Trophoblast cell (in vitro differentiated cells and primary cell): ENCODE measurements at places on chromosomes 16 and 17.

- peak; percentile 98 for DNase-seq
Measured at GRCh38 chr17:55496094-55496881, 15.0 kb downstream of the SMIM36 start.

DNA sequence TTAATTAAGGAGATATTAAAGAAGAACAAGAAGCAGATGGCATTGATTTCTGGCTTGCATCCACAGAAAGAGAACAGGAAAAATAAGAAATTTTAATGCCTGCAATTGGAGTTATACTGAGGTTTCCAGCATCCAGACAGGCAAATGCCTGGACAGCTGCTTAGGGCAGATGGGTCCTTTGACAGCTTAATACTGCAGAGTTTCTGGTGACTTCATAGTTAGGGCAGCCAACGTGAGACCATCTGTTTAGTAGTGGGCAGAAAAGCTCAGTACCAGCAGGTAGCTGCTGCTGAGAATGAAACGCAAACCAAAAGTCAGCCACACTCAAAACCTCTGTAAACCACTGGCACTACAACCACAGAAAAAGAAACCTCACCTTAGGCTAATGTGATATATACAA lies 109.8 kb downstream of the CDK5R1 start:
- no peak for DNase-seq

DNA sequence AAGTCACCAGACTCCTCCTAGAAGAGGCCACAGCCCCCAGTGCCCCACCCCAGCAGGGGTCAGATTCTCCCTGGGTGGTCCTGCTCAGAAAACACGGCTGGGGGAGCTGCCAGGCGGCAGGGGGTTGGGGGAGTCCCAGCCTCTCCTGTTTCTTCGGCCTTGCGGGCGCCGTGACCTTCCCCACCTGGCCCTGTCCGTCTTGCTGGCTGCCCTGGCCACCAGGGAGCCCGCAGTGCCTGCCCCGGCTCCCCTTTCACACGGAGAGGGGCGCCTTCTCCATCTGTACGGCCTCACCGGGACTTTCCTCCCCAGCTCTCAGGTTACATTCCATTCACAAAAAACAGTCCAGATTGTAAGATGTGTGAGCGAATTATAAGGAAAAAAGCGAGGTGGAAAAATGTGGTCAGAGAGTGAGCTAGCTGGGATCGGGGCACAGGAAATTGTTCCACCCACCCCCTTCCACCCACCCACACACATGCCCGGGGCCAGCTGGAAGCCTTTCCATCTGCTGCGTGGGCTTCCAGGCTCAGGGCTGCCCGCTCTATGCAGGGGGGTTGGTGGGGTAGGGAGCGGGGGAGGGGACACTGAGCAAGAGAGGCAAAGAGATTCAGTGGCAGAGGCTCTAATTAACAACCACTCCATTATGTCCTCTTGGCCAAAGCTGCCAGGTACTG lies 14.6 kb upstream of the CIBAR2 start:
- no peak for DNase-seq

DNA sequence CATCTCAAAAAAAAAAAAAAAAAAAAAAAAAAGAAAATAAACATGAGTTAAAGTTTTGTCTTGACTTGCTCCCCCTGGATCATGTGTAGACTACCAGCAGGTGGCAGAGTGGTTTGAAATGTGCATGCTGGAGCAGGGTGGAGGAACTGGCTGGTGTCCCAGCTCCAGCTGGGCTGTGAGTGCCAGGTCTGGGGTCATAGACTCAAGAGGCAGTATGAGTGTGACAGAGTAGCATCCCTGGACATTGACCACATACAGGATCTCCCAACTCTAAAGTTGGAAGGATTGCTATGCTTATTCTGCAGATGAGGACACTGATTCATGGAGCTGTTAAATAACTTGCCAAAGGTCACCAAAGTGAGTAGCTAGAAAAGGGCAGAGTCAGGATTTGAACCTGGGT lies 198.0 kb upstream of the MPHOSPH6 start:
- DNase-seq = peak; percentile 19

- no peak for DNase-seq
Measured at GRCh38 chr17:58364270-58364942, 12.4 kb upstream of the SUPT4H1 start.

GRCh38 chr16:20107083-20107482 lies 33.4 kb upstream of the GPR139 start:
- DNase-seq = no peak

DNA sequence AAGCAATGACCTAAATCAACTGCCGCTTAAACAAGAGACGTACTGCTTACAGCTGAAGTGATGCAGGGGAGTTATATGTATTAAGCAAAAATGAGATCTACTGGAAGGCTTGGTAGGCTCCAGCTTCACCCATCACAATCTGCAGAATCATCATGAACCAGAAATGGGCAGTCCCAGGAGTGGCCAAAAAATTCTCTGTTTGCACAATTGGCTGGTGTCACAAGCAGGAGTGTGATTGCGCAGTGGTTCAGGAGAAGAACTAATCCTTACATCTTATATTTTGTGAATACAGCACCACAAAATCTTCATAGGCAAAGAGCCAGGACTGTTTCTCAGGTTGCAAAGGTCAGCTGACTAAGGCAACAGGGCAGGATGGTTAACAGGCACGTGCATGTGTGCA lies 75.9 kb downstream of the CES1 start:
- DNase-seq = no peak

DNA sequence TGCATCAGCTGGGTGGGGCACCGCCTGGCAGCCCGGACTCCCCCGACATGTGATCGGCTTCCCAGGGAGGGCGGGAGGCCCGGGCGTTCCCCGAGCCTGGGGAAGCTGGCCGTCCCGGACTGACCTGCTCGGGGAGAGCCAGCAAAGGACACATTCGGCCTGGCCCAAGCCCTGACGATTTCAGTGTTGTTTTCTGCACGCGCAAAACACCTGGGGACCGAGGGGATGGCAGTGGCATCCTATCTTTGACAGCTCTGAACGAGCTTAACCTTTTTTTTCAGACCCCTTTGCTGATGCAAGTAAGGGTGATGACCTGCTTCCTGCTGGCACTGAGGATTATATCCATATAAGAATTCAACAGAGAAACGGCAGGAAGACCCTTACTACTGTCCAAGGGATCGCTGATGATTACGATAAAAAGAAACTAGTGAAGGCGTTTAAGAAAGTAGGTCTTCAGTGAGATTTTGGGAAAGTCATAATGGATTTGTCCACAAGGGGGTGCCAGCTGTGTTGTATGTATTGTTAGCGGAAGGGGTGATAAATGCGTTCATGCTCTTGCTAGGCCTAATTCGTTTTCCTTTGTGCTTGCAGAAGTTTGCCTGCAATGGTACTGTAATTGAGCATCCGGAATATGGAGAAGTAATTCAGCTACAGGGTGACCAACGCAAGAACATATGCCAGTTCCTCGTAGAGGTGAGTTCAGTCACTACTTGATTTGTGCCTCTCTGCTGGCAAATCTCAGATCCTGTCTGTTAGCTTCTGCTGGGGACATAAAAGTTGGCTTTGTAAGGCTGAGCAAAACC lies 1.0 kb downstream of the EIF1 start:
- no peak for DNase-seq

DNA sequence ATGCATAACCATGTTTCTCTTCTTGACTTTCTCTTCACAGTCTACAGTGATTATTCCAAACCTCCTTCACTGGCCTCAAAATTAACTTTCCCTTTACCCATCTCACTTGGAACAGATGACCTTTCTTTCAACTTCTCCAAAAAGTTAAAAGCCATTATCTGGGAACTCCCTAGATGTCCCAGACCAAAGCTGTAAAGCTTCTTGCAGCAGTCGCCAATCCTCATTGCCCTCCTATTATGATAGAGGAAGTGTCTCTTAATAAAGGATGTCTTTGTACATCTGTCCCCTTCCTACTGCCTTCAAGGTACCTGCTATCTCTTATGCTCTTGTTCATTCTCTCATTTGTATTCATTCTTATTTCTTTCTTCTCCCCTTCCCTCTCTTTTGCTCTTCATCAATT lies 127.5 kb downstream of the MRTFB start:
- no peak for DNase-seq

DNA sequence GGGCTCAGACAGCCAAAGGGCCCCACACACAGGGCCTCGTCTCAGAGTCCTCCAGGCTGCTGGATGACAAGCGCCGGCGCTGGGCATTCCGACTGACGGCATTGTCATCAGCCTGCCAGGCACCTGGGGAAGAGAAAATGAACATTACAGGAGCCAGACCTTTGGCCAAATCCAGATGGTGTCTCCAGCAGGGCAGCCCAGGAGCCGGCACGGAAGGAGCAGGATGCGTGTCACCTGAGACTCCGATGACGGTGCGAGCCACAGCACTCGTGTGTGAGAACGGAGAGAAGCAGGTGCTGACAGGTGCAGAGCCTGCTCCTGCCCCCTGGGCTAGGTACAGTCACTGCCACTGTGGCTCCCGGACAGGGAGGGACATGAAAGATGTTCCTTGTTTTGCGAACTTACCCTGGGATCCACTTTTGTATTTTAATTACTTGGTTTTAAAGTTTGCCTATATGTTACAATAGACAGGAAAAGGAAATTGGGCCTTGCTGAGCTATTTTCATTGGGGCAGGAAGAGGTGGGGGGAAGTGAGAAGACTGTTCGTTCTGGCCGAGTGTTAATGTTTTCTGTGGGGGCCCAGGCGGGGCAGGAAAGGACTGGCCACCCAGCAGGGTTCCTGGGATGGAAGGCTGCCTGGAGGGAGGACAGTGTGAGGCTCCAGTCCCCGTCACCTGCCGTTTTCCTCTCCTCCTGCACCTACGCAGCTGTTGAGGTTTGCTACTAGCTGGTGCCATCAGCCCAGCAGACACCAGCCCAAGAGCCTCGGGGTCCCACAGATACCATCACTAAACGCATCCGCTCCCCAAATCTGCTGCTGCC lies 4.4 kb upstream of the FOXJ1 start:
- DNase-seq = no peak
